Activated T-cell treated with anti-CD3 and anti-CD28 coated beads, Interleukin-2, amount 50 U/mL, for 4 hours (primary cell): ENCODE measurements at places on chromosomes 13 and 19. TPM values are rescaled to one million over a fixed set of nuclear protein-coding genes. Genes with fewer than 3 reads are reported as not detected.

KRTDAP gene
- total RNA-seq = not detected

PLPP2 gene
- total RNA-seq = 0.40 TPM

MEDAG gene
- total RNA-seq = not detected

SMARCA4 gene
- total RNA-seq = 162 TPM

LGI4 gene
- not detected for total RNA-seq
